B cell (primary cell): ENCODE measurements at places on chromosomes 6 and 20. TPM values are rescaled to one million over a fixed set of nuclear protein-coding genes. Genes with fewer than 3 reads are reported as not detected.

STX7 gene
- 221 and 227 TPM in 2 replicates for total RNA-seq

TBXT gene
- total RNA-seq, result not detected in 2 replicates

TTK gene
- 0.68 and 0.84 TPM in 2 replicates for total RNA-seq

PSORS1C2 gene
- total RNA-seq, result not detected in 2 replicates

MACROD2 gene
- 5.3 TPM in 2 replicates for total RNA-seq

TMEM244 gene
- total RNA-seq, result not detected in 2 replicates

GTF2H4 gene
- total RNA-seq, result 38.4 and 44.7 TPM in 2 replicates

TCF19 gene
- 9.8 and 10.4 TPM in 2 replicates for total RNA-seq

TRIM38 gene
- total RNA-seq, result 57.2 and 57.5 TPM in 2 replicates

MCCD1 gene
- total RNA-seq, result not detected in 2 replicates

GGTLC1 gene
- total RNA-seq, result not detected in 2 replicates

ZNF334 gene
- total RNA-seq, result 0.07 and 0.22 TPM in 2 replicates

OPRM1 gene
- total RNA-seq, result not detected in 2 replicates

DNA sequence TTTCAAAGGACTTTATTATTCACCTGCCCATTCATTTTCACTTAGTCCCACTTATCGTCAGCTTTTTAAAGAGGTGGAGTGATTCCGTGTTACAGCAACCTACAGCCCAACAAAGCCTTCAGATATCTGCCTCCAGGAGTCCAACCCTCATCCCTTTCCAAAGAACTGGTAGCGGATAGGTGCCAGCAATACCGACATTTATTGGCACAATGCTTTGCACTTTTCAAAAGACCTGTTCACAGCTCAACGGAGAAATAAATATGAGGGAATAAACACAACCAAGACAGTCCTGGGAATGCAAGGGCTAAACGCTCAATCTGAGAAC lies 819 bp upstream of the MTRF1L start:
- peak overlapping the region; percentile 86 for H3K4me3 ChIP-seq
- no peaks in the 10 kb centered on the region for H3K36me3 ChIP-seq
- H3K27me3 ChIP-seq, result no peaks in the 10 kb centered on the region
- no peak for DNase-seq

GRCh38 chr6:142702501-142703460 lies 242.2 kb downstream of the HIVEP2 start:
- peaks cover 31% of the 10 kb centered on the region for H3K4me1 ChIP-seq
- H3K4me3 ChIP-seq, result no peak overlapping the region
- no peak overlapping the region for H3K27ac ChIP-seq
- no peaks in the 10 kb centered on the region for H3K36me3 ChIP-seq

DNA sequence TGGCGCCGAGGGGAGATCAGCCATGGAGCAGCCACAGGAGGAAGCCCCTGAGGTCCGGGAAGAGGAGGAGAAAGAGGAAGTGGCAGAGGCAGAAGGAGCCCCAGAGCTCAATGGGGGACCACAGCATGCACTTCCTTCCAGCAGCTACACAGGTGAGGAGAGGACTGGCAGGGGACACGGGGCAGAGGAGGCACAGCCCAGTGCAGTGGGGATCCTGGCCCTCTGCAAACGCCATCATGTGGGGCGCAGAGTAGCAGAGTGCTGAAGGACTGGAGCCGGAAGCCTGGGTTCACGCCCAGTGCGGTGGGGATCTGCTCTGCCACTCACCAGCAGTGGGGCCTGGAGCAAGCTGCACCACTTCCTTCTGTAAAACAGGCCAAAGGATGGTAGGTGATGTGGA lies 41.1 kb upstream of the FANCE start:
- no peak overlapping the region for H3K27ac ChIP-seq
- H3K27me3 ChIP-seq, result no peaks in the 10 kb centered on the region
- no peak overlapping the region for H3K4me3 ChIP-seq
- H3K36me3 ChIP-seq, result peaks cover 44% of the 10 kb centered on the region
- peak; percentile 34 for DNase-seq

DNA sequence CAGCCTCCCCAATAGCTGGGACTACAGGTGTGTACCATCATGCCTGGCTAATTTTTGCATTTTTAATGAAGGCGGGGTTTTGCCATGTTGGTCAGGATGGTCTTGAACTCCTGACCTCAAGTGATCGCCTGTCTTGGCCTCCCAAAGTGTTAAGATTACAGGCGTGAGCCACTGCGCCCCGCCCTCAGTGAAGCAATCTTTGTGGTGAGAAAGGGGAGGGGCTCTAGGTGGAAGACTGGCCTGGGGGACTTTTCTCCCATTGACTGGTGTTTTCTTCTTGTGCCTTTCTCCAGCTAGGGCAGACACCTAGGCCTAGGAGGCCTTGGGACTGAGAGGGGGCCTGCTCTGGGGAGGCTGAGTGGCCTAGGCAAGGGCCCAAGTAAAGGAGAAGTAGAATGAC lies 84.1 kb downstream of the DNAAF9 start:
- H3K36me3 ChIP-seq, result no peaks in the 10 kb centered on the region
- DNase-seq, result no peak
- no peak overlapping the region for H3K4me3 ChIP-seq

GRCh38 chr6:155408981-155409380 lies 46.7 kb downstream of the NOX3 start:
- peaks cover 8% of the 10 kb centered on the region for H3K4me1 ChIP-seq
- DNase-seq, result no peak
- H3K27me3 ChIP-seq, result no peaks in the 10 kb centered on the region
- no peak overlapping the region for H3K27ac ChIP-seq
- H3K4me3 ChIP-seq, result no peak overlapping the region

DNA sequence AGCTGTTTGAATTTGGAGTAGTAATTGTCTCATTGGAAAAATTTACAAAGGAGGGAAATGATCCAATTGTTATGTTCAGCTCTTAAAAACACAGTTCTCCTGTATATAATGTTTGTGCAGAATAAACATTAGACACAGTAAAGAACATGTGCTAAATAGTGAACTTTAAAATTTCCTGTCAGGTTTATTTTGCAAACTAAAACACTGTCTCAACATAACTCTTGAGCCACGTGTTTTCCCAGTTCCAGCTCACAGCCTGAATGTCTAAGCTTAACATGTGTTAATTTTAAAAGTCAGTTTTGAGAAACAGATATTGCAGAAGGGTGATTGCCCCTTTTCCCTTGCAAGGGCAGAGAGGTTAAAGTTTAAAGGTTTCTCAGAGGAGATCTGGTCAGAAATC lies 20.6 kb downstream of the EPHA7 start:
- no peaks in the 10 kb centered on the region for H3K4me1 ChIP-seq
- H3K27ac ChIP-seq, result no peak overlapping the region
- DNase-seq, result no peak
- no peak overlapping the region for H3K4me3 ChIP-seq

GRCh38 chr20:50594591-50595432 lies 84.6 kb downstream of the PTPN1 start:
- H3K4me1 ChIP-seq, result peaks cover 12% of the 10 kb centered on the region
- H3K36me3 ChIP-seq, result peaks cover 5% of the 10 kb centered on the region
- no peak overlapping the region for H3K4me3 ChIP-seq
- DNase-seq, result peak; percentile 63
- H3K27me3 ChIP-seq, result no peaks in the 10 kb centered on the region

DNA sequence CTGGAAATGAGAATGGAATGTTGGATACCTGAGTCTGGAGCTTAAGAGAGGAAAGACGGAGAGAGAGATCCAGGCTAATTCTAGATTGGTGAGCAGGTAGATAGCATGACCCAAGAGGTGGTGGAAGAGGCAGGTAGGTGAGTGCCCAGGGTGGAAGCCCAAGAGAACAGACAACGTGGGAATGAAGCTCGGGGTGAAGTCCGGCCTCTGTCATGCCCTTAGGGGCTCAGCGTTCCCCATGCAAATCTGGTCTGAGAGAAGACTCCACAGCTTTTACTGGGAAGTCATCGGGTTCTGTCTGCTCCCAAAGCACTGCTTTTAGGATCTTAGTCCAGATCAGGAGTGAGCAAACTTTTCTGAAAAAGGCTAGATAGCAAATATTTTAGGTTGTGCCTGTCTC lies 3.6 kb downstream of the NELFCD start:
- H3K4me3 ChIP-seq, result no peak overlapping the region
- H3K27ac ChIP-seq, result no peak overlapping the region
- H3K4me1 ChIP-seq, result peaks cover 39% of the 10 kb centered on the region
- H3K27me3 ChIP-seq, result no peaks in the 10 kb centered on the region

- H3K27ac ChIP-seq, result no peak overlapping the region
- no peak overlapping the region for H3K4me3 ChIP-seq
- DNase-seq, result no peak
- H3K36me3 ChIP-seq, result no peaks in the 10 kb centered on the region
- no peaks in the 10 kb centered on the region for H3K4me1 ChIP-seq
These were observed 260.2 kb upstream of the IRAK1BP1 start for GRCh38 chr6:78607189-78607588.

DNA sequence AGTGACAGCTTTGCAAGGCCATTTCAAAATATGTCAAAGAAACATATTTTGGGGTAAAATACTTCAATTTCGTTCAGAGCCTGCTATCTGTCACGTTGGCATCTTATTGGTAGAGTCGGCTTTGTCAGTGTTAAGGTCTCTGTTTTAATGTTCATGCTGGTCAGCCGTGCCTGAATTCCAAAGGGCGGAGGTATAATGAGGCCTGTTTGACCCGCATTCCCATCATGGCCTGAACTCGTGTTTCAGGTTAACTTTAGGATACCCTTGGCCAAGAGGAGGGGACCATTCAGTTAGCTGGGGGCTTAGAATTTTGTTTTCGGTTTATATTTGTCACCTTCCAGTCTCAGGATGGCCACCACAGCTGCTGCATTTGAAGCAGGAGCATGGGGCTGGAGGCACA lies 236.4 kb downstream of the NFATC2 start:
- no peaks in the 10 kb centered on the region for H3K27me3 ChIP-seq
- no peak overlapping the region for H3K27ac ChIP-seq
- H3K4me3 ChIP-seq, result no peak overlapping the region
- no peaks in the 10 kb centered on the region for H3K36me3 ChIP-seq

DNA sequence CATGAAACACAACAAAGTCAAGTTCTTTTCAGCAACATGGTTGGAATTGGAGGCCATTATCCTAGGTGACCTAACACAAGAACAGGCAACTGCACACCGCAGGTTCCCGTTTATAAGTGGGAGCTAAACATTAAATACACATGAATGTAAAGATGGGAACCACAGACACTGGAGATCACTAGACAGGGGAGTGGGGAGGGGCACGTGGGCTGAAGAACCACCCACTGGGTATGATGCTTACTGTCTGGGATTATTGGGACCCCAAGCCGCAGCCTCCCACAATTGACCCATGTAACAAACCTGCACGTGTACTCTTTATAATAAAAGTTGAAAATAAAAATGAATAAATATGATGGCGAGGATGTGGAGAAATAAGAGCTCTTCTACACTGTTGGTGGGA lies 8.6 kb upstream of the RAET1G start:
- H3K27ac ChIP-seq, result no peak overlapping the region
- no peaks in the 10 kb centered on the region for H3K27me3 ChIP-seq
- no peak for DNase-seq
- H3K4me3 ChIP-seq, result no peak overlapping the region
- H3K36me3 ChIP-seq, result no peaks in the 10 kb centered on the region
- peaks cover under 1% of the 10 kb centered on the region for H3K4me1 ChIP-seq

DNA sequence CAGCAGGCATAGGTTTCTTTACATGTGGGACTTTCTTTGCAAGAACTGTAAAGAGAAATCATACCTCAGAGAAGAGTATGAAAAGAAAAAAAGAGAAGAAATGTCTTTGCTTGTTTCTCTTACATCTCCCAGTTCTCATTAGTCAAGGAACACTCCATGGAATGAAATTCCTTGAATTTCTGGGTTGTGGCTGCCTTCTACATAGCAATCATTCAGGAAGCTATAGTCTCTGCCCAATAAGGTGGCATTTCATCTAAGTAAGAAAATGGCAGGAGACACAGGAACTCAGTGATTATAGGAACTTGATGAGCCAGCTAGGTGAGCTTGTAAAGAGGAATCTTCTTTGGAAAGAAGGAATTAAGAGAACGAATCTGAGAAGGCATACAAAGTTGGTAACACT lies 197.0 kb upstream of the FKBP1C start:
- no peak overlapping the region for H3K4me3 ChIP-seq
- H3K27me3 ChIP-seq, result no peaks in the 10 kb centered on the region
- H3K4me1 ChIP-seq, result no peaks in the 10 kb centered on the region
- DNase-seq, result no peak
- no peak overlapping the region for H3K27ac ChIP-seq

DNA sequence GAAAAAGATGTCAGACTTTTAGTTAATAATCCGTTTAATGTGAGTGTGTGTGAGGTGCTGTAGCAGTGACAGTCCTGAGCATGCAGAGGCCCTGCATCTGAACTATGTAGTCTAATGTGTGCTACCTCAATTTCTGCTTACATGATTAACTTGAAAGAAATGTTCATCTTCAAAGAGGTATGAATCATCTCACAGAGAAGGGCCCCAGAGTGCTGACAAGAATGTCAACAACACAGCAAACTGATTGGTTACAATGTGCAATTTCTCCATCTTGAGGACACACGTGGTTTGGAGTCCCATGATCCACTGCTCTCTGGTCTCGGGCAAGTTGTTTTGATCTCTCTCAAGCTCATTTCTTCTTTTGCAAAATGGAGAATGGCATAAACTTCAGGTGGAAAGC lies 61.7 kb upstream of the EMILIN3 start:
- no peak overlapping the region for H3K4me3 ChIP-seq
- DNase-seq, result no peak
- H3K4me1 ChIP-seq, result no peaks in the 10 kb centered on the region
- no peak overlapping the region for H3K27ac ChIP-seq
- peaks cover 51% of the 10 kb centered on the region for H3K36me3 ChIP-seq

GRCh38 chr20:23050847-23051627 lies 1.6 kb upstream of the THBD start:
- no peaks in the 10 kb centered on the region for H3K36me3 ChIP-seq
- DNase-seq, result no peak
- H3K4me3 ChIP-seq, result no peak overlapping the region

DNA sequence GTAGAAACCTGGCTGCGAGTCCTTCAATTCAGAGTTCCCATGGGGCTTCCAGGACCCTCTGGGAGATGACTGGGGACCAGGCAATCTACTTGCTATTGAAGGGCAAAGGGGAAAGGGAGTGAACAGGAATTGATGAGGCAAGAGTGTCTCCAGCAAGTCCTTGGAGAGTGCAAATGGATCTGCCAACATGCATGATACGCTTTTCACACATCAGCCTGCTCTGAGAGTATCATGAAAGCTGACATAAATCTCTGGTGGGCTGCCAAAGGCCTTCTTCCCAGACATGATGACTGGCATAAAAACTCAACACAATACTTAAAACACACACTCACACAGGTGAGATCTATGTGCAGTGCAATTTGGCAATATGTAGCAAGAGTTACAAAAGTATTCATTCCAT lies 759.1 kb downstream of the PTPRT start:
- H3K36me3 ChIP-seq, result no peaks in the 10 kb centered on the region
- DNase-seq, result no peak
- no peaks in the 10 kb centered on the region for H3K27me3 ChIP-seq
- H3K4me1 ChIP-seq, result no peaks in the 10 kb centered on the region
- no peak overlapping the region for H3K27ac ChIP-seq

DNA sequence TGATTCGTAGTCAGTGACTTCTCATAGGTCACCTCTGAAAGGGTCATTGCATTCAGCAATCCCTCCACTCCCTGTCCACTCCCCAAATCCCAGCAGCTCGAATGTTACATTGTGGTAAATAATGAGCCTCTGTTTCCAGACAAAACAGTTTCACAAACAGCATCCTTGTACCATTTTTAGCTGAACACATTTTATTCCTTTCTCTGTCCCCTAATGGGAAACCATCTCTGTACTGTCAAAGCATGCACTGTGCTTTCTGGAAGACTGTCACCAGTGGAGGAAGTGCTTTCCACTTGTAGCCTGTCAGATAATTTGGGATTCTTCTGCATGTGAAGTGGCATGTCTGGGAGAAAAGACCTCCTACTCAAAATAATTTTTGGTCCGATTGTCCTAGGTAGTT lies 82.0 kb downstream of the SLC35F1 start:
- peaks cover 3% of the 10 kb centered on the region for H3K27me3 ChIP-seq
- no peak for DNase-seq
- H3K4me1 ChIP-seq, result no peaks in the 10 kb centered on the region
- no peak overlapping the region for H3K27ac ChIP-seq
- no peaks in the 10 kb centered on the region for H3K36me3 ChIP-seq
- H3K4me3 ChIP-seq, result no peak overlapping the region
